ENCODE measurements at places on chromosomes 16 and 17. TPM values are rescaled to one million over a fixed set of nuclear protein-coding genes. Genes with fewer than 3 reads are reported as not detected.

CA4 gene
- not detected for total RNA-seq

SPN gene
- not detected for total RNA-seq

UTS2R gene
- not detected for total RNA-seq

GRCh38 chr17:80422981-80423380 is 8.0 kb downstream of the ENDOV start:
- no peak for DNase-seq

DNA sequence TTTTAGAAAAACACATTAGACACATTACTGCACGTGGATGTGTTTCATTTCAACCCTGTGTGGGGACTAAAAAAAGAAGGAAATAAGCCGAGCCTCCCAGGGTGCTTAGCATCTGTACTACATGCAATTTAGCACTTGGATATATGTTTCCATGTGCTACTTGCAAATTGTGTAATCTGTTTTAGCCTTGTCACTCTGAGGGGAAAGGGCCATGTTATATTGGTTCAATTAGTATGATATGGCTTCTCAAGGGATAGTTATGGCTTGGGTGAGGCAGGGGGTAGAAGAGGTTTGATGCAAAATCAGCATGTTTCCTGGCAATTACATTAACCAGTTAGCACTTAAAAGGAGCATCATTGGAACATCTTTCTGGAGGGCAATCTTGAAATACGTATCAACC is 353.5 kb upstream of the GOT2 start:
- DNase-seq = no peak

- DNase-seq = no peak
Measured at GRCh38 chr17:1773696-1774181, 11.9 kb downstream of the SERPINF1 start.

Data from bronchial epithelial cell (primary cell).